ENCODE measurements at places on chromosomes 11 and 22.

DNA sequence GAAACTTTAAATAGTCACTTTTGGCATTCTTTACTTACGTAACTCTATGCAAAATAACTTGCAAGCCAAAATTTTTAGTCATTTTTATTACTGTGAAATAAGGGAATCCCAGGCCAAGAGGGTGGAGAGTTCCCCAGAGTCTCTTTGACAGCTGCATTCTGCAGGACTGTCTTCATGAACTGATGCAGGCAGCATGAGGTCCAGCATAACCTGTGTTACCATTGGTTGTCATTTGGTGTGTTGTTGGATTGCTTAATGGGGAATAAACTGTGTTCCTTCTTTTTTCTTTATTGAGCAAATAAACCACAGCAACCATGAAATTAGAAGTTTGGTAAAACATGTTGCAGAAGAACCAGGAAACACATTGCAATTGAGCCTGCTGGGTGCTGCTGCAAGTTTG is 24.6 kb downstream of the MMP27 start:
- H3K4me3 ChIP-seq: no peak overlapping the region
- H3K36me3 ChIP-seq: no peaks in the 10 kb centered on the region
- H3K27me3 ChIP-seq: no peaks in the 10 kb centered on the region
- no peak for DNase-seq
- no peak overlapping the region for H3K27ac ChIP-seq
- no peaks in the 10 kb centered on the region for H3K4me1 ChIP-seq

GRCh38 chr11:13349581-13349980 is 72.0 kb downstream of the BMAL1 start:
- DNase-seq: no peak
- H3K4me1 ChIP-seq: no peaks in the 10 kb centered on the region
- no peak overlapping the region for H3K4me3 ChIP-seq

- no peaks in the 10 kb centered on the region for H3K36me3 ChIP-seq
- H3K4me1 ChIP-seq: peaks cover 16% of the 10 kb centered on the region
- no peaks in the 10 kb centered on the region for H3K27me3 ChIP-seq
- peak within 1 kb of the TSS; percentile 56 for H3K4me3 ChIP-seq
- peak; percentile 39 for DNase-seq
- peak within 1 kb of the TSS; percentile 25 for H3K27ac ChIP-seq
Observed at GRCh38 chr11:74466916-74467885, at the start of gene KCNE3. KCNE3 (minus strand) TSS chr11:74467549; CDS start chr11:74457563, 9,986 bp downstream.

DNA sequence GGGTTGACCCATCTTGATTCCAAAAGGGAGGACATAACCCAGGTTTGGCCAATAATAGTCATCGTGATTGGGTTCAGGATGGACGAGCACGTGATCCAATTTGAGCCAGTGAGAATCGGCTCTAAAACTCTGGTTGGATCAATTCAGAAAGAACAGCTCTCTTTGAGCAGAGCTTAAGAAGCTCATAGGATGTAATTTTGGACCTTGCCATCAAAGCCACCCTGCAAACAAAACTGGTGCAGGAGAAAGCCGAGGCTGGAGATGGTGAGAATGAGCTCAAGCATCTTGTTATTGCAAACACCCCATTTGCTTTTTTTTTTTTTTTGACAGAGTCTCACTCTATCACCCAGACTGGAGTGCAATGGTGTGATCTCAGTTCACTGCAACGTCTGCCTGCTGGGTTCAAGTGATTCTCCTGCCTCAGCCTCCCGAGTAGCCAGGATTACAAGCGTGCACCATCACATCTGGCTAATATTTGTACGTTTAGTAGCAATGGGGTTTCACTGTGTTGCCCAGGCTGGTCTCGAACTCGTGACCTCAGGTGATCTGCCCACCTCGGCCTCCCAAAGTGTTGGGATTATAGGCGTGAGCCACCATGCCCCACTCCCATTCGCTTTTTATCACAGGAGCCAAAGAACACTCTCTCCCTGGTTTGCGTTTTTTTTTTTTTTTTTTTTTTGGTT is 13.8 kb upstream of the MIAT start:
- H3K36me3 ChIP-seq: no peaks in the 10 kb centered on the region
- H3K4me3 ChIP-seq: no peak overlapping the region
- H3K4me1 ChIP-seq: peaks cover 8% of the 10 kb centered on the region

DNA sequence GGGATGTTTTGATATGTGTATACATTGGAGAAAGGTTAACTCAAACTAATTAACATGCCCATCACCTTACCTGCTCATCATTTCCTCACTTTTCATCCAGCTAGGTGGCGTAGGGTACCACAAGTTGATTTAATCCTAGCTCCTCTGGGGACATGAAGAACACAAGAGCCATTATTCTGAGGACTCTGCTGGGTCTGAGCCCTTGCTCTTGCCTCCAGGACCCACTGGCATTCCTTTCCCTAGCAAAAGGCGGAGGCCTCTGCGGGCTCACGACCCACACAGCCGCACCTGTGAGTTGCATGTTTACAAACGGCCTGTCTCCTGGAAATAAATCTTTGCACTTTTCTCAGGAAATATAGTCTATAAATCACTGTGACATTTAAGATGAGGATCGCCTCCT is 871.9 kb downstream of the TBC1D22A start:
- H3K36me3 ChIP-seq: no peaks in the 10 kb centered on the region
- H3K4me3 ChIP-seq: no peak overlapping the region
- no peak overlapping the region for H3K27ac ChIP-seq
- DNase-seq: no peak
- H3K27me3 ChIP-seq: no peaks in the 10 kb centered on the region
- no peaks in the 10 kb centered on the region for H3K4me1 ChIP-seq

GRCh38 chr11:27847496-27847895 is 147.2 kb upstream of the BDNF start:
- H3K4me3 ChIP-seq: no peak overlapping the region
- no peak overlapping the region for H3K27ac ChIP-seq
- DNase-seq: no peak
- H3K36me3 ChIP-seq: no peaks in the 10 kb centered on the region

DNA sequence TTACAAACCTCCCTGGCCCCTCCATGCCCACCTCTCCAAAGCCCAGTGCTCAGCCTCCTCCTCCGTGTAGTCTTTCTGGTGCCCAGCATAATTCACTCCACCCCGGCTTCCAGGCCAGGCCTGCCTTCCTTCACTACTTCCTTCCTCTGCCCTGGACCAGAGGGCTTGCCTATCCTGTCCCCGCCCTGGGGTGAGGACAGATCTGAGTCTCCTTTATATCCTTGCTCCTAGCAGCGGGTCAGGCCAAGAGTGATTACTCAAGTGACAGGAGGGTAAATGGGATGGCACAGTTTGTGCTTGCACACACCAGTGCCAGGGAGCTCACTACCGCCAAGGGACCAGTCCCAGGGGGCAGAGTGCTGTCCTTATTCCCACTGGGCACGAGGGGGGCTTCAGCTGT is 48.0 kb downstream of the SCUBE1 start:
- H3K27ac ChIP-seq: no peak overlapping the region
- H3K27me3 ChIP-seq: peaks cover 4% of the 10 kb centered on the region
- H3K4me3 ChIP-seq: no peak overlapping the region
- peaks cover 36% of the 10 kb centered on the region for H3K4me1 ChIP-seq
- H3K36me3 ChIP-seq: no peaks in the 10 kb centered on the region

GRCh38 chr11:123020968-123021367 is 39.3 kb upstream of the BSX start:
- no peaks in the 10 kb centered on the region for H3K36me3 ChIP-seq
- DNase-seq: no peak
- no peak overlapping the region for H3K27ac ChIP-seq

GRCh38 chr22:42397332-42398249 is 34.6 kb downstream of the NFAM1 start:
- no peaks in the 10 kb centered on the region for H3K36me3 ChIP-seq
- no peaks in the 10 kb centered on the region for H3K4me1 ChIP-seq
- no peak overlapping the region for H3K27ac ChIP-seq
- peak; percentile 58 for DNase-seq
- no peaks in the 10 kb centered on the region for H3K27me3 ChIP-seq
- no peak overlapping the region for H3K4me3 ChIP-seq

GRCh38 chr11:110184456-110184855 is 91.3 kb downstream of the ZC3H12C start:
- no peaks in the 10 kb centered on the region for H3K4me1 ChIP-seq
- no peak overlapping the region for H3K4me3 ChIP-seq

DNA sequence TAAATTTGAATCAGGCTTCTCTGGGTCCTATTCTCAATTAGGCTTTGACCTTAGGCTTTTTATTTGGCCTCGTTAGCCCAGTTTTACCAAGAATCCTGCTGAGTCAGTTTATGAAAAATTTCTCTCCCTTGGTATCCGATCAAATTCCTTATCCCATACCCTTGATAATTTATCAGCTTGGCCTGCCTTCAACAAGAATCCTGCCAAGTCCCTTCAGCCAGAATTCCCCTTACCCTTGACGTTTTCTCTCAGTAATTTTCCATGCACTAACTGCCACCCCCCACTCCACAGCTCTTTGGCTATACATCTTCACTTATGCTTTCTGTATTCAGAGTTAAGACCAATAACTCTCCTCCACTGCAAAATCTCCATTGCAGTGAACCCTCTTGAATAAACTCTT is 811.0 kb upstream of the CCDC90B start:
- H3K4me1 ChIP-seq: no peaks in the 10 kb centered on the region
- no peak for DNase-seq
- no peak overlapping the region for H3K4me3 ChIP-seq
- H3K27me3 ChIP-seq: no peaks in the 10 kb centered on the region

- no peaks in the 10 kb centered on the region for H3K4me1 ChIP-seq
- H3K36me3 ChIP-seq: no peaks in the 10 kb centered on the region
- no peak overlapping the region for H3K27ac ChIP-seq
- no peaks in the 10 kb centered on the region for H3K27me3 ChIP-seq
- H3K4me3 ChIP-seq: no peak overlapping the region
- no peak for DNase-seq
Observed at GRCh38 chr11:104582431-104582830, 315.8 kb downstream of the CASP12 start.

GRCh38 chr11:85165819-85166218 is 461.3 kb downstream of the DLG2 start:
- H3K4me3 ChIP-seq: no peak overlapping the region
- no peak for DNase-seq
- no peaks in the 10 kb centered on the region for H3K4me1 ChIP-seq
- H3K36me3 ChIP-seq: no peaks in the 10 kb centered on the region
- no peaks in the 10 kb centered on the region for H3K27me3 ChIP-seq
- H3K27ac ChIP-seq: no peak overlapping the region

- H3K4me3 ChIP-seq: no peak overlapping the region
- H3K4me1 ChIP-seq: no peaks in the 10 kb centered on the region
- H3K36me3 ChIP-seq: no peaks in the 10 kb centered on the region
- no peak for DNase-seq
- H3K27ac ChIP-seq: no peak overlapping the region
- H3K27me3 ChIP-seq: no peaks in the 10 kb centered on the region
Observed at GRCh38 chr11:133323354-133323753, 208.9 kb downstream of the OPCML start.

DNA sequence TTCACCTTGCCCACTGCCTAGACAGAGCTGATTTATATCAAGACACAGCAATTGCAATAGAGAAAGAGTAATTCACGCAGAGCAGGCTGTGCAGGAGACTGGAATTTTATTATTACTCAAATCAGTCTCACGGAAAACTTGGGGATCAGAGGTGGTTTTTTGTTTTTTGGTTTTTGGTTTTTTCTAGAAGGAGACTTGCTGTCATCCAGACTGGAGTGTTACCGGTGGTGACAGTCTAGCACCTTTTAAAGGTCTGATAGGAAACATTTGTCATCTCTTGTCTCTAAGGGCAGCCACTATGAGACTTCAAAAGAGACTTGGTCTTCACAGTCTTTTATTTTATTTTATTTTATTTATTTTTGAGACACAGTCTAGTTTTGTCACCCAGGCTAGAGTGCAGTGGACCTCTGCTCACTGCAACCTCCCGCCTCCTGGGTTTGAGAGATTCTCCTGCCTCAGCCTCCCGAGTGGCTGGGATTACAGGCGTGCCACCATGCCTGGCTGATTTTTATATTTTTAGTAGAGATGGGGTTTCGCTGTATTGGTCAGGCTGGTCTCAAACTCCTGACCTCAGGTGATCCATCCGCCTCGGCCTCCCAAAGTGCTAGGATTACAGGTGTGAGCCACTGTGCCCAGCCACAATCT is 19.1 kb downstream of the APOBEC3H start:
- H3K4me3 ChIP-seq: no peak overlapping the region
- no peaks in the 10 kb centered on the region for H3K4me1 ChIP-seq
- no peak for DNase-seq
- H3K27me3 ChIP-seq: no peaks in the 10 kb centered on the region
- H3K36me3 ChIP-seq: no peaks in the 10 kb centered on the region

- H3K36me3 ChIP-seq: no peaks in the 10 kb centered on the region
- H3K27me3 ChIP-seq: no peaks in the 10 kb centered on the region
- H3K27ac ChIP-seq: no peak overlapping the region
- H3K4me1 ChIP-seq: peaks cover 2% of the 10 kb centered on the region
- DNase-seq: peak; percentile 64
Observed at GRCh38 chr11:110376711-110377324, 52.9 kb upstream of the FDX1 start.

GRCh38 chr11:119478711-119479285 is 55.8 kb upstream of the THY1 start:
- no peak for DNase-seq
- no peak overlapping the region for H3K4me3 ChIP-seq
- H3K36me3 ChIP-seq: no peaks in the 10 kb centered on the region
- no peak overlapping the region for H3K27ac ChIP-seq
- H3K4me1 ChIP-seq: peaks cover 10% of the 10 kb centered on the region

- H3K4me1 ChIP-seq: peaks cover 65% of the 10 kb centered on the region
- H3K27ac ChIP-seq: peak overlapping the region; percentile 81
- H3K27me3 ChIP-seq: no peaks in the 10 kb centered on the region
Observed at GRCh38 chr11:130477586-130478203, 29.2 kb downstream of the ADAMTS15 start.

- H3K4me1 ChIP-seq: peaks cover 28% of the 10 kb centered on the region
- DNase-seq: no peak
- peaks cover 59% of the 10 kb centered on the region for H3K27me3 ChIP-seq
- H3K36me3 ChIP-seq: no peaks in the 10 kb centered on the region
Observed at GRCh38 chr11:13962562-13963168, at the start of gene SPON1. SPON1 (plus strand) TSS chr11:13962723; CDS start chr11:13962905, 182 bp downstream.

GRCh38 chr22:24420072-24420976 is 7.1 kb upstream of the ADORA2A start:
- no peaks in the 10 kb centered on the region for H3K4me1 ChIP-seq
- no peak overlapping the region for H3K27ac ChIP-seq
- H3K27me3 ChIP-seq: peaks cover 2% of the 10 kb centered on the region
- DNase-seq: no peak

GRCh38 chr22:33909075-33909458 is 11.2 kb downstream of the LARGE1 start:
- H3K4me1 ChIP-seq: peaks cover 35% of the 10 kb centered on the region
- peak overlapping the region; percentile 10 for H3K4me3 ChIP-seq
- H3K36me3 ChIP-seq: no peaks in the 10 kb centered on the region
- H3K27ac ChIP-seq: peak overlapping the region; percentile 75

GRCh38 chr11:16942342-16942741 is 71.9 kb downstream of the PLEKHA7 start:
- H3K4me3 ChIP-seq: no peak overlapping the region
- H3K27ac ChIP-seq: no peak overlapping the region
- no peaks in the 10 kb centered on the region for H3K36me3 ChIP-seq
- no peaks in the 10 kb centered on the region for H3K4me1 ChIP-seq
- no peak for DNase-seq

- H3K4me3 ChIP-seq: no peak overlapping the region
- no peaks in the 10 kb centered on the region for H3K4me1 ChIP-seq
- H3K27me3 ChIP-seq: peaks cover 31% of the 10 kb centered on the region
- no peak overlapping the region for H3K27ac ChIP-seq
- DNase-seq: no peak
- no peaks in the 10 kb centered on the region for H3K36me3 ChIP-seq
Observed at GRCh38 chr11:77141034-77141433, 13.0 kb downstream of the MYO7A start.

GRCh38 chr22:30301995-30302809 is 12.9 kb upstream of the CASTOR1 start:
- H3K36me3 ChIP-seq: peaks cover 63% of the 10 kb centered on the region
- peaks cover 8% of the 10 kb centered on the region for H3K4me1 ChIP-seq
- no peaks in the 10 kb centered on the region for H3K27me3 ChIP-seq
- H3K4me3 ChIP-seq: no peak overlapping the region
- peak; percentile 53 for DNase-seq

Measured in tibial artery (tissue), 4 donors.